Stimulated activated CD4-positive, alpha-beta T cell treated with anti-CD3 and anti-CD28 coated beads, Interleukin-15, amount 100 ng/mL, for 48 hours (primary cell): ENCODE measurements at places on chromosomes 6 and 20.

GRCh38 chr6:169324656-169325459 lies 71.2 kb upstream of the THBS2 start:
- no peak for DNase-seq

- no peak for DNase-seq
Measured at GRCh38 chr20:48096957-48097890, 311.9 kb upstream of the SULF2 start.

GRCh38 chr6:107066697-107067659 lies 39.0 kb downstream of the MTRES1 start:
- DNase-seq = no peak

DNA sequence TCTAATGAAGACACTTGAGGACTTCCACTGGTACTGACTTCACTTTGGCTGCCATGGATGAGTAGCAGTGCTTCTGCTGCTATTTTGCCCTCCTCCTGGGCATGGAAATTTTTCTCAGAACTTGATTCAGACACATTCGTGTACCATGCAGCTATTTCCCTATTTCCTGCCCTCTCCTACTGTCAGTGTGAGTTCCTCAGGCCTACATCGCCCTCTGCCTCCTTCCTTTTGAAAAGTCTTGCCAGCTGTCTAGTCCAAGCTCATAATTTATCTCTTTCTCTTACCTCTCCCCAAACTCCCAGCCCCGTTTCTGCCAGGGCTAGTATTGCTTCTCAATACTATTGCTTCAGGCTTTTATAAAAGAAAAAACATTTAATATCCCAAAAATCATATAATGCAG lies 470.2 kb downstream of the ADGRB3 start:
- no peak for DNase-seq

DNA sequence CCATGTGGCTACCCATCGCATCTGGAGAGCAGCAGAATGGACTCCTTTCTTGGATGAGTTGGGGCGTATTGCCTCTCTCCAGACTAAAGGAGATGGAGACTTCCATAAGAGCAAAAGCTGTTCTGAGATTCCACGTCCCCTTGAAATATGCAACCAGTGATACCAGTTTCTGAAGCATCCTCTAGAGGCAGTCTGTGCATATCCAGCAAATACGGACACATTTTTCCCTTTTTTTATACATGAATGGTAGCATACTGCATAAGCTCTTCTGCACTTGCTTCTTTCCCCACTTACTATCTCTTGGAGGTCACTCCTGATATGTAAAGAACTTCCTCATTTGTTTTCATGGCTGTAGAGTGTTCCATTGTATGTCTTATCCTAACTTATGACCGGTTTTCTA lies 34.6 kb downstream of the TAF8 start:
- DNase-seq = no peak

DNA sequence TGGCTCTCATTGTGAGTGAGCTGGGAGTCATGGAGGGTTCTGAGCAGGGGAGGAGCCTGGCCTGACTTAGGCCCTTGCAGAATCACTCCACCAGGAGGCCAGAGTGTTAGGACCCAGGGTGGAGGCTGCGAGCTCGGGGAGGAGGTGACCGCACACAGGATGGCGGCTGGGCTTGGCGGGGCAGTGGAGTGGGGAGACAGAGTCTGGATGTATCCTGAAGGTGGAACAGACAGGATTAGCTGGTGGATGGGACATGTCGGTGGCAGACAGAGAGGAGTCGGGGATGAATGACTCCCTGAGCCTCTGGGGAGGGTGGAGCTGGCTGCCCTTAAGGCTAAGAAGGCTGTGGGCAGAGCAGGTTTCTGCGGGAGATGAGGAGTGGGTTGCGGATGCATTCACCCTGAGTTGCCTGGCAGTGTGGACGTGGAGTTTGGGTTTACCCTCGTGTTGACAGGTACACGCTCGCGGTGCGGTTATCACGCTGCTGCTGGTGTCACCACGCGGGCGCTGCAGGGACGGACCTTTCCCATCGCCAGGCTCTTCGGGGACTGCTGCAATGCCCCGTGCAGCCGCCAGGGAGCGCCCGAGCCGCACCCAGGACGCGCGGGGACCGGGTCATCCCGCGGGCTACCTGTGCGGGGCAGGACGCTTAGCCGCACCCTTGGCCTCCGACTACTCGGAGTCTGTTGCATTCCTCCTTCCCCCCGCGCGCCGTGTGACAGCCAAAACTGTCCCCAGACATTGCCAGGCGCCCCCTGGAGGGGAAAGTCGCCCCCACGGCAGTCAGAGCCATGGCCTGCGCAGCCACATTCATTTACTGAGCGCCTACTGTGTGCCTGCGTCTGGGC lies 43.0 kb upstream of the PTGIS start:
- peak; percentile 72 for DNase-seq

GRCh38 chr20:32808438-32808837 lies 11.3 kb upstream of the MAPRE1 start:
- DNase-seq = no peak

DNA sequence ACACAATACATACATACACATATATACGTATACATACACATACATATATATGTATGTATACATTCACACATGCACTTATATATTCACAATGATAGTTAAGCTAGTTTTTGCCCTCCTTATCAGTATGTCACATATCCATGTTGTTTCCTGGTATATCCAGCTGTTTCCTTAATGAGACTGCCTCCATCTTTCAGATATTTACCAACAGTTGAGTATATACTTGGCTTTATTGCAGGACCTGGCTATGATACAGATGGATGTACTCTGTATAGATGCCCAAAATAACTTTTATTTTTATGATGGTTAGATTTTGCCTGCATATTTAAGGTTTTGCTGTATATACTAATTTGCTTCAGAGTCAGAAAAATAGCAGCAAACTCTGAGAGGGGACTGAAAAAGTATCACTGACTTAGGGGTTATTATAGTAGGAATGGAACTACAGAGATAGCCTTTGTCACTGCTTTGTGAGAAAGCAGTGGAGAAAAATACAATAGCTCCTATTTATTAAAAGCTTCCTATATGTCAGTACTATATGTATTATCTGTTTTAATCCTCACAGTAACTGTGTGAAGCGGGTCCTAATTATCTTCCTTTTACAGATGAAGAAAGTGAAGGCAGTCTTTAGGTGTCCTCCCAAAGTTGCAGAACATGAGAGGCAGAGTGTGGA lies 35.5 kb downstream of the CARMIL1 start:
- no peak for DNase-seq

- DNase-seq = no peak
Measured at GRCh38 chr6:33571637-33572316, 8.3 kb downstream of the BAK1 start.

- no peak for DNase-seq
Measured at GRCh38 chr6:90156861-90157260, 139.8 kb downstream of the BACH2 start.

- DNase-seq = no peak
Measured at GRCh38 chr6:26075063-26075717, 12.0 kb upstream of the HFE start.

DNA sequence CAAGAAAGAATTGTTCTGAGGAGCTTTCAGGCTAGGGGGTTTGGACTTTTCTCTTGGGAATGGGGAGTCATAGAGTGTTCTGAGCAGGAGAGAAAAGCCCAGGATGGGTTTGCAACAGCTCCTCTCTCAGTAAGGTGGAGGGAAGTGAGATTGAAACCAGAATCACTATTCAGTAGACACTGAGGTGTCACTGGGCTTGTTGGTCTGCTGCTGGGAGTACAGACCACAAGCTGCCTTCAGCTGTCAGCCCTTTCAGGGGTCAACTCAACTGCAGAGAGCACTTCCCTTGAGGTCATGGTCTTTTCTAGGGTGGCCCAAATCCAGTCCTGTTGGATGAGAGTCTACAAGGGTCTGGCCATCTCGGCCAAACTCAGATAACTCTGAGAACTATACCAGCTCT lies 12.9 kb upstream of the FOXA2 start:
- no peak for DNase-seq

- DNase-seq = peak; percentile 70
Measured at GRCh38 chr6:158649289-158650143, at the start of gene SYTL3. Gene SYTL3 (plus strand): TSS chr6:158650054. CDS start chr6:158663269, 13,215 bp downstream.

DNA sequence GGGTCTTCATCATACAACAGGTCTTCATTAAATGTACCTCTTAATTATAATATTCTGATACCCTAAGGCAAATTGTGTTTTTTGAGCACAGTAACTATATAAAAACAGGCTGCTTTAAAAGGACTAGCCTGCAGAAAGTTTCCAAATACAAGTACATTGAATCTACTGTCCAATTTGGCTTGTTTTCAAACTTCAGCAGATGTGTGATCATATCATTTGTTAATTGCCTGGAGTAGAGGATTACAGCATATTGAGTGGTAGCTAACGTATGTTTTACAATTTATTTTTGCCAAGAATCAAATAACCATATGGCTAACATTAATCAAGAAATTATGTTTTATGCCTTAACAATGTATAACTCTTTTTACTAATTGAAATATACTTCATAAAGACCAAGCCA lies 12.6 kb downstream of the TINAG start:
- no peak for DNase-seq

DNA sequence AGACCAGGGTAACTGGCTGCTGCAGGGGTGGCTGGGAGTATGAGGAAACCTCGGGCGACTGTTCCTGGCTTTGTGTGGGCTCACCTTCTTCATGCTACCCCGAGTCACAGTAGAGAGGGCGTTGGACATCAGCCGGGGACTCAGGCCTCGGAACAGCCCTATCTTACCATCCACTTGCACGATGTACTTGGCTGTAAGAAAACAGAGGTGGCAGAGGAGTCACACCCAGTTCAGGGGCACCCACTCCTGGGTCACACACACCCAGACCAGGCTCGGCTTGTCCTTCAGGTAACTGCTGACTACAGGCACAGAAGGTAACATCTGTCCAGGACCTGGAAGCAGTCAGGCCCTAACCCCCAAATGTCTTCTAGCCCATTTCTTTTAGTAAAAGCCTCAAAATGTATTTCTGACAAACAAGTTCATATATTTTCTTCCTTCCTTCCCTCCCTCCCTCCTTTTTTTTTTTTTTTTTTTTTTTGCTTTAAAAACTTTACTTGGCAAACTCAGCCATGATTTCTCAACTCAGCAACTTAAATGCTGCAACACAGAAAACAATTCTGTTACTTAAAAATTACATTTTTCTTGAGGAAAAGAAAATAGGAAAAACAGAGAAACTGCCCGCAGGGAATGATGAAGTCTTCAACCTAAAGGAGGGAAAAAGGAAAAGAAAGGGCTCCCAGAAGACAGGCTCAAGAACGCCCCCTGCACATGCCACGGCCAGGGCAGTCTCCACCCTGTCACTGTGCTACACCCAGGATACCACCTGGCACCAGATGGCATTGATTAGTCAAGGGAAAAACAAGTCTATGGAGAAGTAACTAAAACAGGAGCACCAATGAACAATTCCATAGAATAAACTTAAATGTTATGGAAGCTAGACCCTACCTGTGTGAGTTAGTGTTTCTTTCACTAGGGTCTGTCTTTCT lies 7.3 kb downstream of the MTCH1 start:
- DNase-seq = no peak

GRCh38 chr6:96992343-96992730 lies 67.8 kb downstream of the KLHL32 start:
- no peak for DNase-seq
